Breast epithelium (tissue), 4 donors: ENCODE measurements at places on chromosomes 4 and X. TPM values are rescaled to one million over a fixed set of nuclear protein-coding genes. Genes with fewer than 3 reads are reported as not detected.

DNA sequence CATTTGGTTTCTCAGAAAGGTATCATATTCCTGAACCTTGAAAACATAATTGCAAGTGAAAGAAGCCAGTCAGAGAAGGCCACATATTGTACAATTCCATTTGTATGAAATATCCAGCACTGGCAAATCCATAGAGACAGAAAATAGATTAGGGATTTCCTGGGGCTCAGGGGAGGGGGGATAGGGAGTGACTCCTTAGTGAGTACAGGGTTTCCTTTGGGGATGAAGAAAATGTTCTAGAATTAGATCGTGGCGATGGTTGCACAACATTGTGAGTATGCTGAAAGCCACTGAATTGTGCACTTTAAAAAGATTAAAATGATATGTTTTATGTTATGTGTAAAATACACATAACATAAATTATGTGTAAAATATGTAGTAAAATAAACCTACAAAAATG, 10.3 kb downstream of the XPNPEP2 start:
- no peak for DNase-seq
- H3K36me3 ChIP-seq = no peaks in the 10 kb centered on the region
- H3K27ac ChIP-seq = no peak overlapping the region
- no peaks in the 10 kb centered on the region for H3K4me1 ChIP-seq

DNA sequence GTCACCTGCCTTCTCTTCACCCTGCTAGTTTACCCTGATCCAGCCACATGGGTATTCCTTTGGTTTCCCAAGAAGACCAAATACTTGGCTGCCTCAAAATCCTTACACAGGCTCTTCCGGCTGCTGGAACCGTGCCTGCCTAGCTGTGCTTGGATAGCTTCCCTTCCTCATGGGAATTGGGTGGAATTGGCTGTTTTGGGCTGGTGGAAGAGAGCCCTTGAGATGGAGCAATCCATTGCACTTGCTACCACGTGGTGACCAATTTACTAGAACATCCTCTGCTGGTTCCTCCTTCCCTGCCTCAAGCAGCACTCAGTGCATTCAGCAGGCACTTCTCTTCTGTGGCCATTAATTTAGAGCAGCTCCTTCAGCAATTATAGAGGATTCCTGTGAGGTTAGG, 119.3 kb upstream of the AP1S2 start:
- H3K27ac ChIP-seq = no peak overlapping the region
- no peak for DNase-seq
- no peaks in the 10 kb centered on the region for H3K4me1 ChIP-seq
- no peaks in the 10 kb centered on the region for H3K36me3 ChIP-seq
- H3K27me3 ChIP-seq = peaks cover 37% of the 10 kb centered on the region
- no peak overlapping the region for H3K4me3 ChIP-seq

GRCh38 chr4:6180841-6181631, 19.3 kb downstream of the JAKMIP1 start:
- H3K4me1 ChIP-seq = no peaks in the 10 kb centered on the region
- no peaks in the 10 kb centered on the region for H3K36me3 ChIP-seq
- H3K27ac ChIP-seq = no peak overlapping the region
- H3K4me3 ChIP-seq = no peak overlapping the region
- DNase-seq = no peak
- H3K27me3 ChIP-seq = peaks cover 12% of the 10 kb centered on the region

GRCh38 chr4:103449296-103450023, 251.3 kb upstream of the CENPE start:
- no peak overlapping the region for H3K27ac ChIP-seq
- no peaks in the 10 kb centered on the region for H3K36me3 ChIP-seq
- no peaks in the 10 kb centered on the region for H3K27me3 ChIP-seq

DNA sequence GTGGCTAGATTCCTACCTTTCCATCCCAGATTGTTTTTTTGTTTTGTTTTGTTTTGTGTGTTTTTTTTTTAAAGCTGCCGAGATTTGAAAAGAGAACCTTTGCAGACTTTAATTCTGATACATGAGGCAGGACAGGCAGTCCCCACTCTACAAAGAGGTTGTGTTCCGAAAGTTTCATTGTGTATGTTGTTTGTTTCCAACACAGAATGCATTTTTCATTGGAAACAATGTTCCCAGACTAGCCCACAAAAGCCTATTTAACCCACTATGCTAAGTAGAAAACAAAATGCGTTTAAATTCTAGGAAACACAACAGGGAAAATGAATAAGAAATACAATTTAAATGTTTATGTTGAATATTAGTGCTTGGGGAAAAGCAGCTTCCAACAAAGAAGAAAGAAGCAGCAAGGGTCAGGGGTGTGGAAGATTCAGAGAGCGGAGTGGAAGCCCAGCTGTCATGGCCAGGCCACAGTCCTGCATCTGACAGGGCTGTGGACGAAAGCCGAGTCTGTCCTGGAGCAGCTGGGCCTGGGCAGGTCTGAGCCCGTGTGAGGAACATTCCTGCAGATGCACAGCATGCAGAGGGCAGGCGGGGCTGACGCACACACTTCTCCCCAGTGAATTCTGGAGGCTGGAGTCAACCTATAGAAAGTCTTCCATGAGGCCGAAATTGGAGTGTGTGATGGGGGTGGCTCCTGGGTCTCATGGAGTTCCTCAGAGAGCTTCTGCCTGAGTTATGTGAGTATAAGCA, 12.4 kb upstream of the SETD7 start:
- H3K27ac ChIP-seq = no peak overlapping the region
- no peak for DNase-seq
- H3K4me3 ChIP-seq = no peak overlapping the region
- no peaks in the 10 kb centered on the region for H3K36me3 ChIP-seq
- H3K27me3 ChIP-seq = no peaks in the 10 kb centered on the region
- no peaks in the 10 kb centered on the region for H3K4me1 ChIP-seq

Gene SLC10A4
- 0.29 TPM for total RNA-seq

Gene FGD1
- total RNA-seq = 3.7 TPM

Gene GYG2
- total RNA-seq = 23.1 TPM

Gene INTS6L
- total RNA-seq = 7.7 TPM
